ENCODE measurements at places on chromosomes 7 and 10. TPM values are rescaled to one million over a fixed set of nuclear protein-coding genes. Genes with fewer than 3 reads are reported as not detected.
A peak's percentile ranks its signal among the peaks of the same experiment; 100 is the strongest.

GRCh38 chr10:107740962-107741690 is 576.6 kb upstream of the SORCS1 start:
- DNase-seq: no peak

GRCh38 chr7:132501956-132502355 is 74.3 kb downstream of the PLXNA4 start:
- no peak for DNase-seq

DNA sequence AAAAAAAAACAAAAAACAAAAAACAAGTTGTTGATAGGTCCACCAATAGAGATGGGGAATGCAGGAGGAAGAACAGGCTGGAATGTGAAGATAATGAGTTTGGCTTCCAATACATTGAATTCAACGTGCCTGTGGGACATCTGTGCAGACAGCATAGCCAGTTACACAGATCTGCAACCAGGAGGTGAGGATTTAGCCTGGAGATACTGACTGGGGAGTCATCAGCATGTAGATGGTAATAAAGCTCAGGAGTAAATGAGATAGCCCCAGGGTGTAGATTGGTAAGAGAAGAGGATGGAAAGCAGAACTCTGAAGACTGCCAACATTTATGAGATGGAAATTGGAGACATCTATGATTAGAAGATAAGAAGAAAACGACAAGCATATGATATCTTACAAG is 4.7 kb upstream of the TRIM8 start:
- no peak for DNase-seq

GRCh38 chr10:108166401-108166800 is 1001.9 kb upstream of the SORCS1 start:
- DNase-seq: no peak

GRCh38 chr10:80542053-80542452 is 4.4 kb downstream of the SH2D4B start:
- peak; percentile 35 for DNase-seq

- DNase-seq: no peak
Measured at GRCh38 chr10:6511347-6511746, 68.7 kb downstream of the PRKCQ start.

CALY gene
- not detected for total RNA-seq

DMBT1 gene
- 1.2 TPM for total RNA-seq

FKBP6 gene
- not detected for total RNA-seq

C1QL3 gene
- not detected for total RNA-seq

HYAL4 gene
- not detected for total RNA-seq

NKX2-3 gene
- 2.8 TPM for total RNA-seq

HGF gene
- total RNA-seq: 8.2 TPM

ADAMTS14 gene
- total RNA-seq: 0.61 TPM

All from mesenteric fat pad (tissue), 1 donor.